ENCODE measurements at places on chromosomes 11 and 22.

DNA sequence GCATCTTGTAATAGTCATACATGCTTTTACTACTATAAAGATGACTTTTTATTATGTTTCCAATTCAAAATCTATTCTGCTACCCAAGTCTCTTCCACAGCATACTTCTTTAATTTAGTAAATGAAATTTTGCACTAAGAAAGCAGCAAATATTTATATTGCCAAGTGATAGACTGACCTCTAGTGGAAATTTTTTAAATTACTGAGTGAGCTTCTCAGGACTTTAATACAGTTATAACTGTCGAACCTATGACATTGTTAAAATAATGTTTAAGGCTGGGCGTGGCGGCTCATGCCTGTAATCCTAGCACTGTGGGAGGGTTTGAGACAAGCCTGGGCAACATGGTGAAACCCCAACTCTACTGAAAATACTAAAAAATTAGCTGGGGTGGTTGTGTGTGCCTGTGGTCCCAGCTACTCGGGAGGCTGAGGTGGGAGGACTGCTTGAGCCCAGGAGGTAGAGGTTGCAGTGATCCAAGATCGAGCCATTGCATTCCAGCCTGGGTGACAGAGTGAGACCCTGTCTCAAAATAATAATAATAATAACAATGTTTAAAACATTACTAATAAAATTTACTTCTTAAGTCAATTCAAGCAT lies 27.3 kb downstream of the STK33 start:
- no peak for DNase-seq

DNA sequence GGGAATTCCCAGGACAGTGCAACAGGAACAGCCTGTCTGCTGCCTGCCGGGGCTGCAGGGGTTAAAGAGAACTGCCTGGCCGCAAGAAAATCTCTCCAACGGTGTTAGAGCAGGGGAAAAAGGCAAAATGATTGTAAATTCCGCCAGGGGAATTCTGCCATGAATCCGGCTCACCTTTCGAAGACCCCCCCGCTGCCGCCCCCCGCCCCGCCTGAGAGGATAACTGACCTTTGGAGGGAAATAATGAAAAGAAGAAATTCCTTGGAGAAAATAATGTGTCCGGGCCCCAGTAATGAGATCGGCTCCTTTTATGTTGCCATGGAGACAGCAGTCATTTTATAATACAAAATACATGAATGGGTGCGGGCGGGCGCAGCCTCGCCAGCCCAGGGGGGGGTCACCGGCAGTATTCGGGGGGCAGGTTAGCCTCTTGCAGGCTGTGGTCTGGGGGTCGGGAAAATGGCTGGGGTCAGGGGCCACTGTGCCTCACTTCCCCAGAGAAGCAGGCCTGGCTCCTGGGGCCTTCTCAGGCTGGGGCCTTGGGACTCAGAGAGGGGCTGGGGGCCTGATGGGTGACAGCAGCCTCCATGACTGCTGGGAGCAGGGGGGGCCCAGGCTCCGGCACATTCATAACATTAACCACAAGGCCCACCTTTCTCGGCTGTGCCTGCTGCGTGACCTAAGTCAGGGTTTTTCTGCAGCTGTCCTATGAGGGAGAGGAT lies 228.1 kb downstream of the MN1 start:
- DNase-seq = no peak

GRCh38 chr11:10486161-10486840 lies 31.2 kb downstream of the AMPD3 start:
- no peak for DNase-seq

DNA sequence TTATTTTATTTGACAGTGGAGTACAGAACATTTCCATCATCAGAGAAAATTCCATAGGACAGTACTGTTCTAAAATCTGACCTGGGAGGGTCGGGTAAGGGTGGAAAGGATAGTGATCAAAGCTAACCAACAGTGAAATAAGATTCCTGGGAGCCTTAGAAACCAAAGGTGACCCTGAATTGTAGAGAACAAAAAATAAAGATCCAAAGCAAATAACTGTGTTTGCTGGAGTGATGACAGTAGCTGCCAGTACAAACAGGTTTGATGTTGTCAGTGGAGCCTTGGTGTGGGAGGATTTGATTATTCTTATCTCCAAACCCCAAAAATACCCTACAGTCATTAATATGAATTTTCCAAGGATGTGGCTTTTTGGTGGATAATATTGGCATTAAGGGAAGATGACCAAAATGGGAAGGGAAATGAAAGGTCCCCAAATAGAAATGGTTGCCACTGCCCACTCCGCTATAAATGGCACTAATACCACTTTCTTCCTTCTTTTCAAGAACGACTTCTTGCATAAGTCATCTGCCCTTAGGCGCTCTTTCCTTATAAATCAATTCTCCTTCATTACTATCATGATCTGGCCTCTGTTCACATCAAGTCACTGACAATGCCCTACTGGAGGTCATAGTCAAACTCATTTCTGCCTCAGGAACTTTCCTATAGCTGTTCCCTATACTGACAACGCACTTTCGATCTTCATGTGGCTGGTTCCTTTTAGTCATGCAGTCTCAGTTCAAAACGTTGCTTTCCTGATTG lies 44.4 kb downstream of the EHF start:
- no peak for DNase-seq

GRCh38 chr11:80477178-80477577 lies 1036.3 kb upstream of the TENM4 start:
- no peak for DNase-seq

DNA sequence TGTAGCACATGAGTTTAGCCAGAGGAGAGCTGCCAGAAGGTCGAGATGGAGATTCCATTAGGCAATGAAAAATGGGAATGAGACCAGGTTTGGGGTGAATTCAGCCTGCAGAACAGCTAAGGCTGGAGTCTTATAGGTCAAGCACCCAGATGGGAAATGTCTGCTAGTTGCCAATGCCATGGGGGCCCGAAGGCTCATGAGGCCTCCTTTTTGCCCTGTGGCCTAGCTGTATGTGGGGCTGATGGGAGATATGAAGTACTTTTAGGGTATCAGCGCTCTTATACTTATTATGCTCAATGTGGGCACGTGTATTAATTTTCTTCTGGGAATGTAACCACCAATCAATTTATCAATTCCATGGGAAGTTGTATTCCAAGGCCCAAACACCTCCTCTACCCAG lies 8.7 kb downstream of the PPFIBP2 start:
- DNase-seq = no peak

- DNase-seq = no peak
Observed at GRCh38 chr11:67295846-67296245, 6.7 kb downstream of the ANKRD13D start.

GRCh38 chr11:63719987-63720386 lies 38.7 kb downstream of the RTN3 start:
- no peak for DNase-seq

DNA sequence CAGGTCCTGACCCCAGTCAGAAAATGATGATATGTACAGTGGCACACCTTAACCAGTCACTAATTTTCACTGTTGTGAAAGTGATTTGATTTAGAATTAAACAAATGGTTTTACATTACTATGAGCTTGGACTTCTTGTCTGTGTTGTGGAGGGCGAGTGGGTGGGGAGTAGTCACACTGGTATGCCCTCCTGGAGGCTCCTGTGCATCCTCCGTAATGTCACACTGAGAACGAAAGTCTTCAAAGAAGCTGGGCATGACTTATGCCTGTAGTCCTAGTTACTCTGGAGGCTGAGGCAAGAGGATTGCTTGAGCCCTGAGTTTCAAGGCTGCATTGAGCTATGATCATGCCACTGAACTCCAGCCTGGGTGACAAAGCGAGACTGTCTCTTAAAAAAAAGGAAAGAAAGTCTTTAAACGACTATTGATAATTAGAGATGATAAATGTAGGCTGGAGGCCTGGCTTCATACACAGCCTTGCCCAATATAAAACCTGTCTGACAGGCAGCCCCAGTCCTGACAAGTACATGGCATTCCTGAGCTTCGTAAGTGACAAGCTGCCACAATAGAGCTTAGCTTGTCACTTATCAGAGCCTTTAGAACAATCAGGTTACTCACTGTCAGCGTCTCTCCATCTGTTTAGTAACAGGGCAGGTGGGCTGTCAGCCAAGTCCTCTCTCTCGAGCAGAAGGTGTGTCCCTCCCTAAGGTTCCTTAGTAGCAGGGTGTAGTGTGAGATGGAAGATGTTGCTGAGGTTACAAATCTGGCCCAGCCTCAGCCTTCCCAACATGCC lies 5.0 kb upstream of the LIMK2 start:
- DNase-seq = no peak

GRCh38 chr11:30128269-30128932 lies 102.4 kb upstream of the FSHB start:
- no peak for DNase-seq

GRCh38 chr22:48205161-48205560 lies 1442.7 kb downstream of the TBC1D22A start:
- DNase-seq = no peak

DNA sequence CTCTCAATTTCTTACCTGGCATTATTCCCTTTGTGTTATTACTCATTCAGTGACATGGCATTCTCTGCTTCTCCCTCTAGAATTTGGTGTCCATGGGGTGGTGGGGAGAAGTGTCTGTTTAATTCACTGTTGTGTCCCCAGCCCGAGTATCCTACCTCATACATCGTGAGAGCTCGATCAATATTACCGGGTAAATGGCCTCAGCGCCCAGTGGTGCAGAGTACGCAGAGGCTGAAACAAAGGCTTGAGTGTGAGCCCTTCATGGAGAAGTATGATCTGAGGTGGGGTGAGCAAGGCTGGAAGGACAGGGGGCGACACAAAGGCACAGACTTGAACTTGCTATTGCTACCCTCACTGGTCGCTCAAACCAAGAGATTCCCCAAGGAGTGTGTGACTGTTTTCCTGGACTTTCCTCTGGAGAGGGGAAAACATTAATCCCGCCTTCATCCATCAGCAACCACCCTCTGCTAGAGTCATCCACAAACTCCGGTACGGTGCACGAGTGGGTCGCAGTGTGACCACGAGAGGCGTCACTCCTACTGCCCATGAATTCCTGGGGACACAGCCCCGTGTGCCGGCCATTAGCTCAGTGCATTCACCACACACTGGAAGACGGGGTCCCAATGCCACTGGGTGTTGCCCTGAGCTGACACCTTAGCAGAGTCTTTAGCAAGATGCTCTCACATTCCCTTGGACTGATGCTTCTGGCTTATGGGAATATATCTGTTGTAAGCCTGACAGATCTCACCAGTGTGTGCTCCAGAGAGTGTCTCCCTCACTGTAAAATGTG lies 35.0 kb upstream of the CCND1 start:
- no peak for DNase-seq

DNA sequence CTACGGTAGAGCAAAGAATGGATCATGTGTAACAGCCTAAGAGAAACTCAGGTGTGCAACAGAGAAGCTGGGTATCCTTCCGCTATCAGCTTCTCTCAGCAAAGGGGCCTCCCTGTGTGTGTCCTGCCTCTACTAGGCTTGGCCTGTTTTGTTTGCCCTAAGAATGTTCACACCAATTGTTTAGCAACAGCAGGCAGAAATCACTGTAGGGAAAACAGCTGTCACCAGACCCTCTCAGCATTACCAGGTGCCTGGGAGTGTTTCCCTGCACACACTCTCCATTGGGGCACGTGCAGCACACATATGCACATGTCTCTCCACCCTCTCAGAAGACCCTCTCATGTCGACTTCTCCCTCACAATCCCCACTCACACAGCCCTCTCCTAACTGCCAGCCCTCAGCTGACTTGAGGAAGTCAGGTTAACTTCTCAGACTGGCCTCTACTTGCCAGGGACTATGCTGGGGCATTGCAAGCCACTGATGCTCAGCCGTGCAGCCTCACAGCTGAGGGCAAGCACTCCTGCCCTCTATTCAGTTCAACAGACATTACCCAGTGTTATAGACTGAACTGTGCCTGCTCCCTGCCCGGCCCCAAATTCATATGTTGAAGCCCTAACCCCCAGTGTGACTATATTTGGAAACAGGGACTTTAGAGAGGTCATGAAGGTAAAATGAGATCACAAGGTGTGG lies 97.6 kb downstream of the TRIM29 start:
- DNase-seq = no peak

DNA sequence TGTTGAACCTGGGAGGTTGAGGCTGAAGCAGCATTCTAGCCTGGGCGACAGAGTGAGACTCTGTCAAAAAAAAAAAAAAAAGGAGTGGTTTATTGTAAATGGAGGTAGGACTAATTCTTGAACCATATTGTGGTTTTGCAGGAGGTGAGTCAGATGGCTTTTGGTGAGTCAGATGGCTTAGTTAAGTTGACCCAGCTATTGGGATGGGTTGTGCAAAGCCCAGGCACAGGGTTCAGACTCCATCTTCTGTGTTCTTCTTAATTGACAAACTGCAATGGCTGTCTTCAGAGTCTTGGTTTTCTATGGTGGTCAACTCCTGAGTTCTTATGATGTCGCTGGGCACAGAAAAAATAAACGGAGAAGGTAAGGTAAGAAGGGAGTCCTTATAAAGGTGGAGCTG lies 182.7 kb downstream of the ADAMTS15 start:
- DNase-seq = no peak

DNA sequence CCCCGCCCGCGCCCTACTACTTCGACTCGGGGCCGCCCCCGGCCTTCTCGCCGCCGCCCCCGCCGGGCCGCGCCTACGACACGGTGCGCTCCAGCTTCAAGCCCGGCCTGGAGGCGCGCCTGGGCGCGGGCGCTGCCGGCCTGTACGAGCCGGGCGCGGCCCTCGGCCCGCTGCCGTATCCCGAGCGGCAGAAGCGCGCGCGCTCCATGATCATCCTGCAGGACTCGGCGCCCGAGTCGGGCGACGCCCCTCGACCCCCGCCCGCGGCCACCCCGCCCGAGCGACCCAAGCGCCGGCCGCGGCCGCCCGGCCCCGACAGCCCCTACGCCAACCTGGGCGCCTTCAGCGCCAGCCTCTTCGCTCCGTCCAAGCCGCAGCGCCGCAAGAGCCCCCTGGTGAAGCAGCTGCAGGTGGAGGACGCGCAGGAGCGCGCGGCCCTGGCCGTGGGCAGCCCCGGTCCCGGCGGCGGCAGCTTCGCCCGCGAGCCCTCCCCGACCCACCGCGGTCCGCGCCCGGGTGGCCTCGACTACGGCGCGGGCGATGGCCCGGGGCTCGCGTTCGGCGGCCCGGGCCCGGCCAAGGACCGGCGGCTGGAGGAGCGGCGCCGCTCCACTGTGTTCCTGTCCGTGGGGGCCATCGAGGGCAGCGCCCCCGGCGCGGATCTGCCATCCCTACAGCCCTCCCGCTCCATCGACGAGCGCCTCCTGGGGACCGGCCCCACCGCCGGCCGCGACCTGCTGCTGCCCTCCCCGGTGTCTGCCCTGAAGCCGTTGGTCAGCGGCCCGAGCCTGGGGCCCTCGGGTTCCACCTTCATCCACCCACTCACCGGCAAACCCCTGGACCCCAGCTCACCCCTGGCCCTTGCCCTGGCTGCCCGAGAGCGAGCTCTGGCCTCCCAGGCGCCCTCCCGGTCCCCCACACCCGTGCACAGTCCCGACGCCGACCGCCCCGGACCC lies 17.4 kb upstream of the ACR start:
- DNase-seq = no peak

Data from effector memory CD8-positive, alpha-beta T cell (primary cell).